Breast epithelium (tissue), 4 donors: ENCODE measurements at places on chromosomes 6 and 20.

DNA sequence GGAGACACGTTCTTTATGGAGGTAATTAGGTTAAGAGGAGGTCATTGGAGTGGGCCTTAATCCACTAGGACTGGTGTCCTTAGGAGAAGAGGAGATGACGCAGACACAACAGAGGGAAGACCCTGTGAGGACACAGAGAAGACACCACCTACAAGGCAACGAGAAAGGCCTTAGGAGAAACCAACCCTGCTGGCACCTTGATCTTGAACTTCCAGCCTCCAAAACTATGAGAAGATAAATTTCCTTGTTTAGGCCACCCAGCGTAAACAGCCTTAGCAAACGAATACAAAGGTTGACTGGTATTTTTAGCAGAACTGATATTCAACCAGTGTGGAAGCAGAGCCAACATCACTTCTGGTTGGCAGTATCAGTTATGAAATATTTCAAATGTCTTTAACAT, 75.2 kb downstream of the GFOD1 start:
- no peaks in the 10 kb centered on the region for H3K27me3 ChIP-seq
- peaks cover 3% of the 10 kb centered on the region for H3K4me1 ChIP-seq
- DNase-seq: no peak
- no peak overlapping the region for H3K4me3 ChIP-seq

DNA sequence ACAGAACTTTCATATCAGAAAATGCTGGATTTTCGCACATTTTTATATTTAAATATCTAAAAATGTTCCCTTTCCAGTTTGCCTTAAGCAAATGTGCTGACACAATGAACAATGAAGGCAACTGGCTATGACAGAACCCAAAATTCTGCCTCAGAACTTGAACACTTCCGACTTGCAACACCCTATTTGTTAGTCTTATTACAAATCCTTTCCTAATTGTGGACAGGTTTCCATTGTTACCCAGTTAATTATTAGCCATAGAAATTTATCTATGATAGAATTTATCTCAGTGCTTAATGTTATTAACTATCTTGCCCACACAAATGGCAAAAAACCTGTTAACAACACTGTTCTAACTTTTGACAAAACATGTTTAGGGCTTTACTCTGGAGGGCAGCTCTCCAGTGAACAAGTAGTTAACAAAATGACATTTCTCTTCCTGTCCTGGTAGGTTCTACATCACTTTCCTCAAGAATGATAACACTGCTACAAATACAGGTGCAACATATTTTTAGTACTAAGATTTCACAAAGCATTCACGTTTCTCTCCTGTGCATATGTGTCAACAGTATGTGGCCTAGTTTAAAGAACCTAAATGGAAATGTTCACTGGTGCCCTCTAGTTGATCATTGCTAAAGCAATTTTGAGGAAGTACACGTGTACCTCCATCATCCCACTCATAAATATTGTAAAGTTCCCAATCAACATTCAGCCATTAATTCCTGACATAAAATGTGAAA, 58.4 kb downstream of the HIVEP2 start:
- H3K4me1 ChIP-seq: no peaks in the 10 kb centered on the region
- peak overlapping the region; percentile 81 for H3K27ac ChIP-seq
- H3K27me3 ChIP-seq: no peaks in the 10 kb centered on the region
- no peak for DNase-seq
- H3K4me3 ChIP-seq: no peak overlapping the region

DNA sequence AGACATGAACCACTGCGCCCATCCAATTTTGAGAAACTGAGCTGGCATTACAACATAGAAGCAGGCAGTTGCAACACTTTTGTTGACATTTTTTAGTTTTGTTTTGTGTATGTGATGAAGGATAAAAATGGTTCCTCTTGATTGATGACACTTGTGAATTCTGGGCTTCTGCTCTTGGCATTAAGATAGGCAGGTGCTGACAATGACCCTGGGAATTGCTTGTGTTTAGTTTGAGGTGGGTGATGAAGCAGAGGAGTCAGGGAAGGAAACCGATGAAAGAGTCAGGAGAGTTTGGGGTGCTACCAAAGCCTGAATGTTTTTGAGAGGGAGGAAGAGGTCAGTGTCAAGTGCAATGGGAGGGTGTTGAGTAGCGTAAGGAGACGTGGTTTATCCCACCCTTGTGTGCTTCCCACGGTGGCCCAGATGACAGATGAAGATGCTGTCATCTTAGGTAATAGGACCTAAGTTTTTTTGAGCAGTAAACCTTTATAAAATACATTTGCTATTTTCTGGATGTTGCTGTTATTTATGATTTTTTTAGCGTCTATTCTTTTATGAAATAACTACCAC, 19.4 kb downstream of the CDS2 start:
- no peak overlapping the region for H3K4me3 ChIP-seq
- H3K27ac ChIP-seq: no peak overlapping the region
- DNase-seq: no peak
- no peaks in the 10 kb centered on the region for H3K36me3 ChIP-seq
- H3K27me3 ChIP-seq: no peaks in the 10 kb centered on the region

DNA sequence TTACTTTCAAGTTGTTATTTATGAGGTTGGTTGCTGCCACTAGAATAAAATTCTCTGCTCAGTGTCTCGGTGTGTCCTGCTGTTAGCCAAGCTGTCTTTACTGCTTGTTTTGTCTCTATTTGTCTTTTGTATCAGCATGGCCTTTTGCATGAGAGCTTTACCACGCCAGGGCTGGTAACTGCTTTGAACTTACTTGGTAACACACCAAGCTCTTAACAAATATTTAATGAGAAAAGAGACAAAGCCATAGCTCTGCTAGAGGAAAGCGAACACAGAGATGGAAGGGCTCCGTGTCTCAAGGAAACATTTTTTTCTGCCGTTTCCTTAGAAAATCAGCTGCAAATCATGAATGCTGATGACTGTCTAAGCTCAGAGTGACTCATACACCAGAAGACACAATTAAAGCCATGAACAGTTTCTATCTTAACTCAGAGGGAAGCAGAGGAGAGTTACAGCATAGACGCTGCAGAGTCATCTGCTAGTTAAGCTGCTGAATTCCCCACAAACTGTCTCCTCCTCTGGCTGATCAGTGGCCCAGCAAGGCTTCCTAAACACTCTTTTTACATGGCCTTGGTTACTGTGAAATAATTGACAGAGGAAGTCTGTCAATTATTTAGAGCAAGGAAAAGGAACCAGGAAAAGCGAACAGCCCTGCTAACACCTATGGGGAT, 44.8 kb downstream of the AGPAT4 start:
- H3K4me3 ChIP-seq: no peak overlapping the region
- DNase-seq: no peak
- H3K4me1 ChIP-seq: no peaks in the 10 kb centered on the region
- H3K27me3 ChIP-seq: no peaks in the 10 kb centered on the region
- no peaks in the 10 kb centered on the region for H3K36me3 ChIP-seq

GRCh38 chr20:62815066-62815991, 1.5 kb upstream of the COL9A3 start:
- H3K4me1 ChIP-seq: peaks cover 20% of the 10 kb centered on the region
- peaks cover 9% of the 10 kb centered on the region for H3K27me3 ChIP-seq
- no peak overlapping the region for H3K27ac ChIP-seq

DNA sequence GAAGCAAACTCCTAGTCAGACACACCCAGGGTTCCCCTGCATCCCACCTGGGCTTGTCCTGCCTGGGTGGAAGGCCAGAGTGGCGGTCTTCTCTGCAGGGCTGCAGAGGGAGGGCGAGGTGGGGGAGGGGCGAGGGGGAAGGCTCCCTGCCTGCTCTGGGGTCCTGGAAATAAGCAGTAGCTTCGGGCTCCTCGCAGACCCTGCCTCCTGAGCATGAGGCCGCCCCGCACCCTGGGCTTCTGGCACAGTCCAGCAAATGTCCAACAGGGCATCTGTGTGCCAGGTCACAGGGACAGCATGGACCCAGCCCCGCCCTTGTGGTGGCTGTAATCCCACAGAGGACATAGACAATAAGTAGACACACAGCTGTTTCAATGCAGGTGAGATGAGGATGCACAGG, 193.8 kb downstream of the TAF4 start:
- no peak overlapping the region for H3K4me3 ChIP-seq
- H3K36me3 ChIP-seq: no peaks in the 10 kb centered on the region
- peaks cover 31% of the 10 kb centered on the region for H3K27me3 ChIP-seq
- no peak for DNase-seq
- no peak overlapping the region for H3K27ac ChIP-seq

DNA sequence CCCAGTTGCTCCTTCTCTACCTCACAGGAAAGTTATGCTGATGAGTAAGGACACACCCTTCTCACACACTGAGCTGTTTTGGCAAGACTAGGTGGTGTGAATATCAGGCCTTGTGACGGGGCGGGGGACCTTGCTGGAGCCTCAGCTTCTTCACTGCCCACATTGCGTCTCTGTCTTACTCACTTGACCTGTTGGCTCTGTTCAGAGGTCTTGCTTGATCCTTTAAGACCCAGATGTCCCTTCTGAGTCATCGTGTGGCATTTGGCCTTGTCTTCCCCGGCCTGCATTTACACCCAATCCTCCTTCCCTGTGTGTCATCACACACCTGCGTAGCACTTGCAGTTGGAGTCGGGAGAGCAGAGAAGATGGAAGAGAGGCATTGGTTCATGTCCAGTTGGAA, 8.3 kb upstream of the PRND start:
- no peaks in the 10 kb centered on the region for H3K36me3 ChIP-seq
- peaks cover 2% of the 10 kb centered on the region for H3K27me3 ChIP-seq
- no peak overlapping the region for H3K4me3 ChIP-seq
- no peak for DNase-seq
- H3K27ac ChIP-seq: no peak overlapping the region

DNA sequence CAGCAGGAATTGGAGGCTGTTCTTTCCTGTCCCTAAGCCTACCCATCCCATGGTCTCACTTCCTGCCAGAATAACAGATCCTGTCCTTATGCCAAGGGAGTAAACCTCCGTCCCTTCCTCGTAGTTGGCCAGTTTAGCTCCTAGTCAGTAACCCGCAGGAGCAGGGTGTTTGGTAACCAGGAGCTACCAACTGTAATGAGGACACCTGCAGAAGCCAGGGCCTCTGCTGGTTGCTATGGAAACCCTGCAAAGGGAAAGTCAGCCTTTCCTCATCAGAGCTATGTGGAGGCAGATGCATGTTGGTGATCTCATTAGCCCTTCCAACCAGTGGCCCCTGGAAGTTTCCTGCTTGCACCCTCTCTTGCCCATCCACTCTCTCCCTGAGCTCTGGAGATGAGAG, 368.2 kb upstream of the SULF2 start:
- no peaks in the 10 kb centered on the region for H3K4me1 ChIP-seq
- H3K4me3 ChIP-seq: no peak overlapping the region
- no peak overlapping the region for H3K27ac ChIP-seq
- DNase-seq: no peak

DNA sequence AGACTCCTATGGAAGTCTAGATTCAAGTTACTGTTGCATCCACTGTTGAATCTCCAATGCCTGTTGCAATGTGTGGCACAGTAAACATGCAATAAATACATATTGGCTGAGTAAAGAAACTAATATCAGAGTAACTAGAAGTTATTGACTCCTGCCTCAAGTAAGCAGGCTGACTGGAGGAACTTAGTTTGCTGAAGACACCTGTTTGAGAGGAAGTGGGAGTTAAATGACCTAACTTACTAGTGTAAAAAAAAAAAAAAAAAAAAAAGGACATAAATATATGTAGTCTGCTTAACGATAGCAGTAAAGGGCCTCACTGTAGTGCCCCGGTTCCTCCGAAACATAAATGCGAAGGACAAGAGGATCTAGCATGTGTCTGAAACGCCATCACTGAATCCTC, 249.8 kb upstream of the PRDM1 start:
- DNase-seq: no peak
- H3K36me3 ChIP-seq: no peaks in the 10 kb centered on the region
- H3K27ac ChIP-seq: no peak overlapping the region
- no peaks in the 10 kb centered on the region for H3K27me3 ChIP-seq
- no peaks in the 10 kb centered on the region for H3K4me1 ChIP-seq

GRCh38 chr20:24096264-24096663, 107.7 kb upstream of the GGTLC1 start:
- H3K27me3 ChIP-seq: no peaks in the 10 kb centered on the region
- H3K4me3 ChIP-seq: no peak overlapping the region
- no peak overlapping the region for H3K27ac ChIP-seq

DNA sequence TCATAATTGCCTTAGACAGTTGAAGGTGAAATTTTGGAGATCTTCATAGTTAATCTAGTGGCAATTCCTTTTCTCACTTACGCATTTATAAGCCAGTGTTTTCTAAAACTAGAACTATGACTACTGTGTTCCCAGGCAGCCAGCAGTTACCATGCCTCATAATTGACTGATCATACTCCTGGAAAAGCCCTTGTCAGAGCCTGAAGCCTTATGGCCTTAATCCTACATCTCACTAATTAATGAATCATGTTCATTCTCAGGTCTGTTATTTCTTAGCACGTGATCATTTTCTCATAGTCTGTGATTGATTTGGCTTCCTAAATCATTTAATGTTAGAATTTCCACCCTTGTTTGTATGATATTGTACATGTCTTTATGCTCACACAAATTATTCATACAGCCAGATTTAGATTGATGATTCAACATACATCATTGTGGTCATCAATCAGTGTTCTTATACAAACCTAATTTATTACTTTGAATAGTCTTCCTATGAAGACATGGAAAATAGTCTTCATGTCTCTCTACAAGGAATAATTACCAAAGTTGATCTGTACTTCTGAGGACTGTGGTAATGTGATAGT, 132.6 kb upstream of the ASCC3 start:
- no peak overlapping the region for H3K4me3 ChIP-seq
- no peak for DNase-seq
- no peaks in the 10 kb centered on the region for H3K27me3 ChIP-seq
- no peaks in the 10 kb centered on the region for H3K36me3 ChIP-seq
- no peaks in the 10 kb centered on the region for H3K4me1 ChIP-seq

- peaks cover 2% of the 10 kb centered on the region for H3K4me1 ChIP-seq
- no peak for DNase-seq
- no peaks in the 10 kb centered on the region for H3K27me3 ChIP-seq
- no peaks in the 10 kb centered on the region for H3K36me3 ChIP-seq
- no peak overlapping the region for H3K27ac ChIP-seq
Measured at GRCh38 chr20:34016736-34017135, 23.0 kb downstream of the RALY start.

DNA sequence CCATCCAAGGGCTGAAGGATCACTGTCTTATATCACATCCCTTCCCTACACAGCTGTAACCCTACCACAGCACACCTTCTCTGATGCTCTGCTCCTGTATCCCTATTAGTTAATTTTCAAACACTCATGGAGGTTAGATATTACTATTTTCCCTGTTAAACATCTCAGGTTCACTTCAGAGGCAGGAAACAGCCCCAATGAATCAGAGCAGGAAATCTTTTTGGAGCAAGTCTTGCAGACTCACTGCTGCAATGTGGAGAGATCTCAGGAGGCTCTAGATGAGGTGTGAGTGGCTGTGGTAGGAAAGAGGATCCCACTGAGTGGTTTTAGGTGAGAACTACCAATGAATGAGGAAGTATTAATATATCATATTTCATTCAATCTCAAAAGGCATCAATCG, 19.7 kb upstream of the HTR1B start:
- H3K4me3 ChIP-seq: no peak overlapping the region
- no peak overlapping the region for H3K27ac ChIP-seq
- no peaks in the 10 kb centered on the region for H3K4me1 ChIP-seq
- no peaks in the 10 kb centered on the region for H3K27me3 ChIP-seq
- DNase-seq: no peak
